ENCODE measurements at places on chromosomes 6 and 20.

- DNase-seq, result no peak
Measured at GRCh38 chr6:46749731-46750130, 3.0 kb downstream of the ANKRD66 start.

- no peak for DNase-seq
Measured at GRCh38 chr6:135346747-135347146, 150.8 kb downstream of the AHI1 start.

- no peak for DNase-seq
Measured at GRCh38 chr20:40651151-40651550, 37.9 kb downstream of the MAFB start.

DNA sequence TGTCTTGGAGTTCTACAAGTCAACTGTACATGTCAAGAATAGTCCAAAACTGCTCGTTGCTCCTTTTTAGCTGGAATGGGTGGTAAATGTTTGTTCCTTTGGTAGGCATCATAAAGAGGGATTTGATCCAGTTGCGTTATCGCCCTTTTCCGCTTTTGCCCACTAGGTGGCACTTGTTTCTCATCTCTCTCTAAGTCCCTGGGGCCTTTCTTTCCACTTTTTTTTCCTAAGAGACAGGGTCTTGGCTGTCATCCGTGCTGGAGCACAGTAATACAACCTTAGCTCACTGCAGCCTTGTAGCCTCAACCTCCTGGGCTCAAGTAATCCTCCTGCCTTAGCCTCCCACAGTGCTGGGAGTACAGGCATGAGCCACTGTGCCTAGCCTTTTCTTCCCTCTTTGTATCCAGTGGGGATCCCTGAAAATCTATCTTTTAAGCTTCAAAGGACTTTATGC, 20.7 kb downstream of the GTPBP2 start:
- peak; percentile 50 for DNase-seq

- no peak for DNase-seq
Measured at GRCh38 chr6:161815965-161816364, 542.1 kb upstream of the AGPAT4 start.

- DNase-seq, result no peak
Measured at GRCh38 chr20:24880356-24880755, 68.7 kb upstream of the CST7 start.

GRCh38 chr6:45514454-45515230, 136.9 kb upstream of the SUPT3H start:
- DNase-seq, result no peak

All from CD4-positive, alpha-beta T cell treated with Interleukin-15 for 4 hours (primary cell).